Astrocyte (in vitro differentiated cells and primary cell): ENCODE measurements at places on chromosomes 2 and 18. TPM values are rescaled to one million over a fixed set of nuclear protein-coding genes. Genes with fewer than 3 reads are reported as not detected.

The HRH4 gene
- 0.17 and 0.25 TPM in 2 replicates for total RNA-seq

The CLHC1 gene
- 16.5 and 17.5 TPM in 2 replicates for total RNA-seq

The ALPI gene
- not detected in 2 replicates for total RNA-seq

The NCKAP5 gene
- total RNA-seq = 1.5 and 2.7 TPM in 2 replicates

The IL1RL2 gene
- 0.43 TPM in 1 of 2 replicates, not detected in the other for total RNA-seq

The STRN gene
- 24.2 and 25.6 TPM in 2 replicates for total RNA-seq

The POMC gene
- total RNA-seq = not detected in 2 replicates

The PSMG2 gene
- total RNA-seq = 57.4 and 60.1 TPM in 2 replicates

The MAB21L4 gene
- total RNA-seq = 0.43 and 0.59 TPM in 2 replicates

The CD8A gene
- total RNA-seq = 0.14 TPM in 1 of 2 replicates, not detected in the other

The HADHA gene
- total RNA-seq = 132 and 139 TPM in 2 replicates

The STK25 gene
- total RNA-seq = 185 and 211 TPM in 2 replicates

GRCh38 chr18:55141318-55141717 lies 182.1 kb upstream of the CCDC68 start:
- peak; percentile 96 for DNase-seq

DNA sequence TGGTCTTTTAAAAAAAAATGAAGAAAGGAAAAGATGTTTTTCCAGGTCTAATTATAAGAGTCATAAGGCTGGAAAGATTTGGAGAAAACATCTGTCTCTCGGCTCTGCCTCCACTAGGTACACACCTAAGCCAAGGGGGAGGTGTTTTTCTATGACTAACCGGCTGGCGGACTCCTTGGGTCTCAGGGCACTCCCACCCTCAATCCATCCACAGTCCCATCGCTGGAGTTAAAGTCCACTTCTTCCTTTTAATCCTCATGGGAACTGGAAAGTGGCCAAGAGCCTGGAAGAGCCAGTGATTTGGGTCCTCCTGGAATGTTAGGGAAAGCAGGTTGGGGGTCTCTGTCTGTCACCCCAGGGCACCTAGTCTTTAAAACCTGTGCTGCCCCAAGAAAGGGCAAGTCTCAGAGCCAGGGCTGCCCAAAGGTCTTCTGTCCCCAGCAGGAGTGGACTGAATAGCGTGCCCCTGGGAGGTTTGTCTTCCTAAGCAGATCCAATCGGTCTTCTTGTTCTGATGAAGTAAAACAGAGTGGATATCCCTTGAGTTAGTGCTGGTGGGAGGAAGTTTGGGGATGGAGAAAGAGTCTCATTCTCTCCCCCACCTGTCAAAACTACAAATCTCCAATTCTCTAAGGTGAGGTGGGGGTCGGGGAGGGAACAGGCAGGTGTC lies 66.4 kb downstream of the MCFD2 start:
- peak; percentile 84 for DNase-seq

- no peak for DNase-seq
These were observed 595.8 kb downstream of the STK39 start for GRCh38 chr2:167651406-167652151.

DNA sequence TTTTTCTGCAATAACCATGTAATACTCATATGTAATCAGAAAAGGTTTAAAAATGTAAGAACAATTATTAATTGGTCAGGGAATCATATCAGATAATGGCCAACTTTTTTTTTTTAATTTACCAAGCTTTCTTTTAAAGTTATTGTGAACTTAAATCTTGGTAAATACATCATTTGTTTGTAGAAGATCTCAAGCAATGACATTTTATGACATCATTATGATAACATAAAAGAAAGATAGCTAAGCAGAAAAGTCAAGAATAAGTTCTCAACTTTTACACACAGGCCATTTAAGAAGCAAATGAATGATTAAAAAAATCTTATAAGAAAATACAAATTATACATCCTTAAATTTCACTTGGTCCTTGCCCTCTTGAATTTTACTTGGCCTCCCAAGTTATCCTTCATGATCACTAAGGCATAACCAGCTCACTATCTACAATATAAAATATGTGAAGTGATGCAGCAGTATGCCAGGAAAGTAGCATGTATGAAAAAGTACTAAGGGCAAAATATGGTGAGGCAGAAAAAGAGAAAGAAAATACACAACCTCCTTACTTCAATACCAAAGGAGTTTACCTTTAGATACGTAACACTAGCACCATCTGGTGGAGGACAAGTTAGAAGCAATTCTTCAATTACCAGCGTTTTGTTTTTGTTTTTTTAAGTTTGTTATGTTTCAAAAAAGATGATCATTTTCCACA lies 116.6 kb downstream of the SRBD1 start:
- peak; percentile 41 for DNase-seq

DNA sequence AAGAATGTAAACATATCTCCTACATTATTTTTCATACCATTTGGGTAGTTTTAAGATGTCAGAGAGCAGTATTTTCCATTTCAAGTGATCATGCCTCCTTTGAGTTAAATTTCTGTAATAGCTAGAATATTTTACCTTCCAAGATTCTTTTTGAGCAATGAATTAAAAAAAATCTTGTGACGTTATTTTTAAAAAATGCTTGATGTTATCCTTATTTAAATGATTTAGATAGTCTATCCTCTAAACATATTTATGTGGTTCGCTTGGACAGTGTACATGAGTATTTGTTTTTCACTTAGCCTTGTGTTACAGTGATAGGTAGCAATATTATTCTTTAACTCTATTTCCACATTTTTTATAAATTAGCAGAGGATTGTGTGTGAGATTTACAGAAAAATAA lies 639.2 kb upstream of the CDH2 start:
- DNase-seq = no peak

GRCh38 chr2:235729557-235729947 lies 235.7 kb downstream of the AGAP1 start:
- DNase-seq = no peak

GRCh38 chr2:159003555-159003954 lies 35.1 kb downstream of the TANC1 start:
- no peak for DNase-seq

GRCh38 chr18:3790703-3791102 lies 340.7 kb downstream of the TGIF1 start:
- peak; percentile 94 for DNase-seq

DNA sequence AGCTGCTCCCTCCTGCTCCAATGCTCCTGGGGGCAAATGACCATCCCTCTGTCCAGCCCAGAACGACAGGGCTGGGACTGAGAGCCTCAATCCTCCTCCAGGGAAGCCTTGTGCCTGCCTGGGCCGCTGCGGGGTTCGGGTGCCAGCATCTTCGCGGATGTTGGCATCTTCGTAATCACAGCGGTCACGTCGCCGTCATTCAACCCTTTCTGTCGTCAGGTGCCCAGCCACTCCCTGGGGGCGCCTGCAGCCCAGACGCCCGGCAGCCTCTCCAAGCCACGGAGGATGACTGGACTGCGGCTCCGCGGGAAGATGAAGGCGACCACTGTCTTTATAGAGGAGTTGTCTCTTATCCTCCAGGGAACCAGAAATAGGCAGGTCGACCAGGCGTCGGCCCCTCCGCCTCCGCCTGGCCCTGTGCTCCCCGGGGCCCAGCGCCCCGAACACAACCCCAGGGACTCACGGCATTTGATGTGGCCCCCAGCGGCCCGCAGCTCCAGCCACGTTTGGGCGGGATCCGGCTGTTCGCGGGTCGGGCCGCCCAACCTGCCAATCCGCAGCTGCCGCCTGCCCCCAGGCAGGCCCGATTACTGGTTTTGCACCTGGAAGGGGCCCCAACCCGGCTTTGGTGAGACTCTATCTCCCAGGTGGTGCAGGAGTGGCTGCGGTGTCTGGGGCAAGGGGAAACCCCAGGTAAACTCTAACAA lies 113.9 kb downstream of the THNSL2 start:
- DNase-seq = no peak

- DNase-seq = no peak
These were observed 232.8 kb downstream of the DYM start for GRCh38 chr18:49227441-49228165.

DNA sequence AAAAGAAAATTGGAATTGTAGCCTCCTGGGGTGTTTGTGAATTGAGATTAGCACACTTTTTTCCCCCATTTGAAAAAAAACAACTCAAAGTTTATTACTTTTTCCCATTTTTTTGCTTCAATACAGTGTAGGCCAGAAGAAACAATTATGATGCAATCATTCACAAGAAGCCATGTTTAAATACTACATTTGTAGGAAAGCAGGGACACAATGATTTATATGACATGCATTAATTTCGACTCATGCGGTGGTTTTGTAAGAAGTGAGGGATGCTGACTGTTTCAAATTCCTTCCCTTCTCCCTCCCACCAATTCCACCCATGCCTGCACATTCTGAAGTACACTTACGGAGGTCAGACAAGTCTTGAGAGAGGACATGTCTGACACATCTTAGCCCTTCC lies 774.2 kb upstream of the FSHR start:
- peak; percentile 10 for DNase-seq

DNA sequence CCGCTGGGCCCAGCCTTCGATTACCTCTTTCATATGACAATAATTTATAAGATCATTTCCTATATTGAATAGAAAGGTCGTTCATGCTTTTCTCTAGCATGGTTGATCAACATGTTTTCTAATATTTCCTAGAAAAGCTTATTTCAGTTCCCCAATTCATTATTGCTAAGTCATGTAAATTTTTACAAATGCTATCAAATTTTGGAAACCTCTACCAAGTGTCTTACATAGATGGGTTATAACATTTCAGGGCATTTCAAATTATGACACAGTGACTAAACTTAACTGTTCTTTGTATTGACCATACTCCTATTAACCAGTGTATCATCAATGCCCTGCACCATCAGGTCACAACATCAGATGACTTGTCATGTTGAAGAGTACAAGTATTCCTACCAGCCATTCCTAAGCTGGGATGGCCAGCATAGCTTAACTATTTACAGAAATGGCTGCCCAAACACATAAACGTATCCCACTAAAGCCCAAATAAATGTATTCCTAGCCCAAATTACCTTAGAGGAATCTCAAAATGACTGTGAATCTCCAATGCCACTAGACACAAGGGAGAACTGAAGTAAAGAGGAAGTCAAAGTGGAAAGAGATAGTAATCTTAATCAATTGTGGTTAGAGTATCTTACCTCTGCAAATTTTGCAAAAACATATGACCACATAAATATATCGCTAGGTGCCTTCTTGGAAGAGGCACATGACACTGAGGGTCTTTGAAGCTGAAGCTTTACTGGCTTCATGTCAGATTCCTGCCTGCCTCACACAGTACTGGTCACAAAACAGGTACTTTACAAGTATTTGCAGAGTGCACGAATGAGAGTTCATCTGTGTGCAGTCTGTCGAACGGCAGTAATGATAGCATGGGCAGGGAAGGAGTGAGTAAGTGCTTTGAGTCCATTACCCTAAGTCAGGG lies 87.3 kb upstream of the TLK1 start:
- DNase-seq = no peak

- peak; percentile 17 for DNase-seq
These were observed 229.3 kb upstream of the HDAC4 start for GRCh38 chr2:239629926-239630617.

DNA sequence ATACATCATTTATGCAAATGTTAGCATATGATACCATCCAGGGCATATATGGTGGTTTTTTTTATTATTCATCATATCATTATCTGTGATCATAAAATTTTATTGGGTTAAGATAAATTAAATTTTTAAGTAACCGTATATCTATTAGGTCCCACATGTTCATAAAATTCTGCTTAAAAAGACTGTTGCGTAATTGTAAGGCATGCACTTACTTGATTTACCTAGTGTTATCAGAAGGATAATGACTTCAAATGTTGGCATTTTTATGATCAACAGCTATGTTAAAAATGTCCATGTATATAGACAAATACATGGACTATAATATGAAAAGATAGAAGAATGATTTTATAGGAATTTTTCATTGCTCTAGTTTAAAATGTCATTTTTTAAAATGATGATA lies 1625.5 kb upstream of the CELF4 start:
- DNase-seq = no peak

GRCh38 chr2:46828491-46829230 lies 86.9 kb downstream of the MCFD2 start:
- no peak for DNase-seq

- no peak for DNase-seq
These were observed 164.1 kb downstream of the SLC8A1 start for GRCh38 chr2:40287773-40288172.

DNA sequence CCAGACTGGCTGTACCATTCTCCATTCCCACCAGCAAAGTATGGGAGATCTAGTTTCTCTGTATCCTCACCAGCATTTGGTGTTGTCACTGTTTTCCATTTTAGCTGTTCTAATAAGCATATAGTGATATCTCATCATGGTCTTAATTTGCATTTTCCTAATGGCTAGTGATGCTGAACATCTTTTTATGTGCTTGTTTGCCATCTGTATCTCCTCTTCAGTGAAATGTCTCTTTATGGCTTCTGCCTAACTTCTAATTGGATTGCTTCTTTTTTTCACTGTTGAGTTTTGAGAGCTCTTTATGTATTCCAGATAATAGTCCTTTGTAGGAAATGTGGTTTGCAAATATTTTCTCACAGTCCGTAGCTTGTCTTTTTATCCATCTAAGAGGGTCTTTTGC lies 18.9 kb upstream of the BIN1 start:
- no peak for DNase-seq

GRCh38 chr2:124024561-124025170 lies 421 bp upstream of the CNTNAP5 start:
- no peak for DNase-seq

- DNase-seq = no peak
These were observed 254.2 kb upstream of the SALL3 start for GRCh38 chr18:78725426-78725825.

- DNase-seq = no peak
These were observed 68.4 kb downstream of the SMAD7 start for GRCh38 chr18:48882379-48882778.

- peak; percentile 100 for DNase-seq
These were observed 211.0 kb downstream of the CTNNA2 start for GRCh38 chr2:79723830-79724229.
